GM12892 (cell line): ENCODE measurements at places on chromosomes 3 and 15.

DNA sequence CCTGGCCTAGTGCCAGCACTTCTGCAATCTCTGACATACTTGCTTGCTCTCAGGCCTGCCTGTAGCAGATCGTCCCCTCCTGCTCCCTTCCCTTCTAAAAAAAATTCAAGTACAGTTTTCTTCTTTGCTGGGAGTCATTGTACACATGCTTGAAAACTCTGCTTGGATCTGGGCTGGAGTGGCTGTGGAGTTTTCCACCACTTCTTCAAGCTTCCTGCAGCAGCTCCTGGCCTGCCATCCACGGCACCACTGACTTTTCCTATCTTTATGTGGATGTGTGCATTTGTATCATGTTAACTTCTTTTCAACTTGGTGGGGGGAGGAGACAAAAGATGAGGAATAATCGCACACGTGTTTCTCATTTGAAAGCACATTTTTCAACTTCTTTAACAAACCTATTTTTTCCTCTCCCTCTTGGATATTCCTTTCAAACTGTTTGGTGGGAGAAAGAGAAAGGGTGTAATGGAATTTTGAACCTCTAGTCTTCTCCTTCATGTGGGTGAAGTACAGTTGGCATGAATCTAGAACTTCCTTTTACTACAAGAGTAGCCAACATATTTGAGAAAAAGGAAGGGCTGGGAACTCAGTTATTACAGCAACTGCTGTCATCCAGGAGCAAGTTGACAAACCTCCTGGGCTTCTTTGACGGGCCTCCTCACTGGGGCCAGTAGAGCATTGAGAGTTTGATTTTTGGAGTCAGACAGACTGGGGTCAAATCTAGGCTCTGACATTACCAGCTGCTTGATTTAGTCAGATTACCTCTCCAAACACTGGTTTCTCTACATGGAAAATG is 61.2 kb upstream of the LRTM1 start:
- no peak for DNase-seq

GRCh38 chr3:5210926-5211325 is 23.4 kb downstream of the EDEM1 start:
- DNase-seq, result no peak

- DNase-seq, result no peak
Observed at GRCh38 chr3:152282813-152283212, 14.1 kb downstream of the MBNL1 start.

- no peak for DNase-seq
Observed at GRCh38 chr15:50168783-50169411, 13.1 kb upstream of the SLC27A2 start.

DNA sequence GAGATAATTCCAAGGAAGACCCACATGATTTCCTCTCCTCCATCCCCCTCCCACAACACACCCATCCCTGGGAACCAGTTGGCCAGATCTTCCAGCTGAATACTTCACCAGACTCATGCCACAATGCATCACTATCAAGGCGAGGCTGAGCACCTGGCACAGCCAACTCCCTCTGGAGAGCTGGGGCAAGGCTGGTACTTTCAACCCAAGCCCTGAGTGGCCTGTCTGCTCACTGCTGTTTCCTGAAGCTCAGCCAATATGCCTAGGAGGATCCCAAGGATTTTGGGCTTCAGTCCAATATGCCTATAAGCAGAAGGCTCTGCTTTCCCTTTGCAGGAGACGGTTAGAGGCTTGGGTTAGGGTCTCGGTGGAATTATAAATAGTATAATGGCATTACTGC is 90.9 kb upstream of the NEO1 start:
- DNase-seq, result no peak

GRCh38 chr3:52444860-52445793 is at the start of gene SEMA3G:
Gene SEMA3G, minus strand, starts transcription at chr3:52445103. Its CDS starts 76 bp downstream, at chr3:52445027.
- peak; percentile 82 for DNase-seq

DNA sequence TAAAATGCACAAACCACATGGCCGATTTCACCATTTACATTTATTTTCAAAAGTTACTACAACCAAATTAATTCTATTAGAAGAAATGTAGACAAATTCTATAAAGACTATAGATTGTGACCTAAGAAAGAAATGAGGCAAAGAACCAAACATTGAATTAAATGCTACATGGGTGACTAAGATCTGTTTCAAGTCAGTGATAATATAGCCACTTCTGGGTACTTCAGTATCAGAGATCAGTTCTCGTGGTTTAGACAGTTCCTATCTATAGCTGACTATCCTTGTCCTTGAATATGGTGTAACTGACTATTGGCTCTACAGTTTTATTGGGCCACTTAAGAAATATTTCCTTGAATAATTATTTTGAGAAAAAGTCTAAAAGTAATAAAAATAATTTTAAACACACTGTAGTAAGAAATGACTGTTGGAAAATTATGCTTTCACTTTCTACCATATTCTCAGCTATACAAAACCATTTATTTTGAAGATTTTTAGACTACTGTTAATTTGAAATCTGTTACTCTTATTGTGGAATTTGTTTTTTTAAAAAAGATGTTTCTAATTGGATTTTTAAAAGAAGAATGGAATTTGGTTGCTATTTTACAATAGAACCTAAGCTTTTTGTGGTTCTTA is 14.1 kb downstream of the KCNMB3 start:
- DNase-seq, result no peak

- DNase-seq, result no peak
Observed at GRCh38 chr3:186775999-186776398, 7.4 kb upstream of the EIF4A2 start.
